ENCODE measurements at places on chromosomes 13 and 19.
A peak's percentile ranks its signal among the peaks of the same experiment; 100 is the strongest.

DNA sequence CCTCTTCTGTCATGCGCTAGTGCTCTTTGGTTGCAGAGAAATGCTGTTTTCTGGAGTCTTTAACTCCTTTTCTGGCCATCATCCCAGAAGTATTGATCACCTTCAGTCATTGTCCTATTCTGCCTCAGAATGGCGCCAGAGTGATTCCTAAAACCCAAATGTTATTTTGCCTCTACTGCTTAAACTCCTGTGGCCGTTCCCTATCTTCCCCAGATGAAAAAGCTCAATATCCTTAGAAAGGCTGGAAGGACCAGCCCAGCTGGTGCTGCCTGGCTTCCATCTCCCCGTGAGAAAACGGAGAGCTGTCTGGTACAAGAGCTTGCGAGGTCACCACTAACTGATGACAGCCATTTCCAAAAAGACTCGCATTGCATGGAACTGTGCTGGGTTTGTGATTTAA lies 179.1 kb downstream of the RBM26 start:
- no peak for DNase-seq

GRCh38 chr13:106197496-106197895 lies 338.0 kb downstream of the EFNB2 start:
- DNase-seq: no peak

DNA sequence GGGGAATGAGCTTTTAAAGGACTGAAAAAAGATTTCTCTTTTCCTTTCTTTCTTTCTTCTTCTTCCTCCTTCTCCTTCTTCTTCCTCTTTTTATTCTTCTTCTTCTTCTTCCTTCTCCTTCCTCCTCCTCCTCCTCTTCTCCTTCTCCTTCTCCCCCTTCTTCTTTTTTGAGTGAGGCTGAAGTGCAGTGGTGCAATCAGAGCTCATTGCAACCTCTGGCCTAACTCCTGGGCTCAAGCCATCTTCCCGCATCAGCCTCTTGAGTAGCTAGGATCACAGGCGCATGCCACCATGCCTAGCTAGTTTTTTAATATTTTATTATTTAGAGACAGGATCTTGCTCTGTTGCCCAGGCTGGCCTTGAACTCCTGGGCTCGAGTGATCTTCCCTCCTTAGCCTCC lies 120.9 kb upstream of the KL start:
- no peak for DNase-seq

DNA sequence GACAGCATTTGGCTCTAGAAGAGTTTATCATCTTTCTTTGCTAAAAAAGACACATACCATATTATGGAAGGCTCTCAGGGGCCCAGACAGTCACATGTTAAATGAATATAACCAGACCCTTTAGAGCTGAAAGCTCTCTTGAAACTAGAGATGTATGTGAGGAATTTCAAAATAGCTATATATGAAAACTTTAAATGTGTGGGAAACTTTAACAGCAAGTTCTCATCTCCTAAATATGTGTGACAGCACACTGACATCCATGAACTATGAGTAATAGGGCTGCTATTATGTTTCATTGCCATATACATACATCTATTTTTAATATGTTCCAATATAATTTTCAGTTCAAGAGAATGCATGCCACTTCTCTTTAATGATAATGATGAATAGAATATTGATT lies 509.5 kb downstream of the GPC6 start:
- DNase-seq: peak; percentile 88

DNA sequence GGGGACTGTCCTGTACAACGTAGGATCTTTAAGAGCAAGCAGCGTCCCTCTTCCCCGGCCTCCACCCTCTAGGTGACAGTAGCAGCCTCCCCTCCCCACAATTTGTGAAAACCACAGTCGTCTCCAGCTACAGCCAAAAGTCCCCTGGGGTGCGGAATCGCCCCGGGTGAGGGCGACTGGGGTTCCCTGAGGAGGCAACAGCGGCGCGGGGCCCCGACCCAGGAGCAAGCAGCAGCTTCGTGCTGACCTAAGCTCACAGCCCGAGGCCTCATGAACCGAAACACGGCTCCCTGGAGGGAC lies 322 bp downstream of the ZNF558 start:
- no peak for DNase-seq

- no peak for DNase-seq
Measured at GRCh38 chr13:78437781-78438180, 165.6 kb downstream of the POU4F1 start.

DNA sequence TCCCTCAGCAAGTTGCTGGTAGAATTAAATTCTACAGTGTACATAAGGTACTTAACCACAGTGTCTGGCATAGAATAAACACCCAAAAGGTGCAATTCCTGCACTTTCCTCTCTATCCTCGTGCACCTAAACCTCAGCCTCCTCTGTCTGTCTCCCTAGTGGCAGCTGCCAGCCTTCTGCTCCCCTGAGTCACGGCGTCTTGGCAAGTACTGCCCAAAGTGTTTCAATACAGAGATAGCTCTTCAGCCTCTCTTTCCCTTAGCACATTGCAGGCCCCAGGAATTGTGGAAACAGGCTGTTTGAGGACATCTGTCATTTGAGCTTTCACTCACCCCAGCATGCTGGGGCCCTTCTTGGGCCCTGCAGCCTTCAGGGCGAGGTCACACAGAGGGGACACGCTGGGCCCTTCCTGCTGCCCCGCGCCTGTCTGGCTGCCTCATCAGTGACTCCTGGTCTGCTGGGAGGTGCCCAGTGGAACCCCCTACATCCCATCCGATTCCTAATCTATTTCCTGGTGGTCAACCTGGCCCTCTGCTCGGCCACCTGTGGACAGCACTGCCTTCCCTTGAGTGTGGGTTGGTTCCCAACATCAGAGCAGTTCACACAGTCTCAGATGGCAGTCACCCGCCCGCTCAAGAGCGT lies 19.3 kb downstream of the COL4A2 start:
- peak; percentile 40 for DNase-seq

DNA sequence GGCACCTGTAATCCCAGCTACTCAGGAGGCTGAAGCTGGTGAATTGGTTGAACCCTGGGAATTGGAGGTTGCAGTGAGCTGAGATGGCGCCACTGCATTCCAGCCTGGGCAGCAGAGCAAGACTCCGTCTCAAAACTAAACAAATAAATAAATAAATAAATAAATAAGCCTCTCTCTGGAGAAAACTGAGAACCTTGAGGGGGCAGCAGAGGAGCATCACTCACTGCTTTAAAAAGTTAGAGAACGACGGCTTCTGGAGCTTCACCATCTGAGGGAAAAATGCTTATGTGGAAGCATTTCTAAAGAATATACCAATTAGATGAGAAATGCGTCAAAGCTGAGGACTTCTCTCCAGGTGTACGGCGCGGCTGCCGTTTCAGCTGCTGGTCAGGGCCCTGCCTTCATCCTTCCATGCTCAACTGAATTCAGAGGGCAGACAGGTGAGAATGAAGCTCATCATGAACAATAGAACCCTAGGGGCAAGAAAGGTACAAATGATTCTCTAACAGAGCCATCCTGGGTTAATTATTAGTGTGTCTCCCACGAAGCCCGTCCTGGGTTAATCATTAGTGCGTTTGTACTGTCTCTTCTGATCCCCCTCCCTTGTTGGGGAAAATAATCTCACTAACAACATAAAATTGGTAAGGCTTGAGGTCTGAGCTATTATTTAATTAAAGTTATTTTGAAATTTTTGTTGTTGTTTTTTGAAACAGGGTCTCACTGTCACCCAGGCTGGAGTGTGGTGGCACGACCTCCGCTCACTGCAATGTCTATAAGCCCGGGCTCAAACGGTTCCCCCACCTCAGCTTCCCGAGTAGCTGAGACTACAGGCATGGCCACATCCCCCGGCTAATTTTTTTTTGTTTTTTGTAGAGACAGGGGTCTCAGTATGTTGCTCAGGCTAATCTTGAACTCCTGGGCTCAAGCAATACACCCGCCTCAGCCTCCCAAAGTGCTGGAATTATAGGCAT lies 80.1 kb downstream of the IPO5 start:
- DNase-seq: peak; percentile 80

DNA sequence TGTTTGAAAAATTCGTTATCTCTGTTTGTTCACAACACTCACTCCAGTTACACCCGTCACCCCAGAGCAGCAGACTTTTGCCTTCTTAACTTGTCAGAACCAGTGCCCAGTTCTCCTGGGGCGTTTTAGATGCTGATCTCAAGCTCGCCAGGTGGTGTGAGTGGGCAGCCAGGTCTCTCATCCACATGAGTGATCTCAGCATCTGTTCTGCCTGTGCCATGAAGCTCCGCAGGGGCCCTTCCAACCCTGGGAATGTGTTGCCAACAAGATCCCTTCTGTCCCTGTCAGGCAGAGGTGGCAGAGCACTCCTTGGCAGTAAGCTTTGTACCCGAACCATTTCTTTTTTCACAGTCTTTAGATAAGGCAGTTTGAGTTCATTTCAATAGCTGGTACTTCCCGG lies 896.5 kb downstream of the UQCRFS1 start:
- DNase-seq: no peak

GRCh38 chr13:50779443-50780200 lies 63.9 kb downstream of the DLEU7 start:
- DNase-seq: no peak

GRCh38 chr13:66974174-66974573 lies 256.0 kb downstream of the PCDH9 start:
- DNase-seq: no peak

DNA sequence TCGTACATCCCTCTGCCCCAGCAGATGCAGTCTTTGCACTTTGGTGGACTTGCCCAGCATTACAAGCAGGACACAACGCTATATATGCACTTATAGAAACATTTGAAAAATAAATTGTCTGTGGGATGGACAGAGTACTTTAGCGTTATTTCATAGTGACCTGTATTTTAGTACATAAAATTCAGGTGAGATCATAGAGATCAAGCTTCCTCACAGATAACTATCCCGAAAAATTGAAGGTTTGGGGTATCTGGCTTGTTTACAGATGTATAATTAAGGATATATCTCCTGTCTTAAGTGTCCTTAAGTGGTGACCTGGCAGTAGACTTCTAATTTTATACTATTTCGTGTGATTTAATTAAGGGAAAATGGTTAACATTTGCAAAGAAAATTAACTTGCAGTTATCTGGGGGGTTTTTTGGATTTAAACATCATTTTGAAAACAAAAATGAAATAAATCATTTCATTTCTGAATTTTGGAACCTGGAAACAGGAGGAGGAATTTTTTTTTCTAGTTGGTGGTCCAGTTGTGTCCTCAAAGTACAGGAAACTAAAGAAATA lies 977 bp upstream of the MAB21L1 start:
- no peak for DNase-seq

DNA sequence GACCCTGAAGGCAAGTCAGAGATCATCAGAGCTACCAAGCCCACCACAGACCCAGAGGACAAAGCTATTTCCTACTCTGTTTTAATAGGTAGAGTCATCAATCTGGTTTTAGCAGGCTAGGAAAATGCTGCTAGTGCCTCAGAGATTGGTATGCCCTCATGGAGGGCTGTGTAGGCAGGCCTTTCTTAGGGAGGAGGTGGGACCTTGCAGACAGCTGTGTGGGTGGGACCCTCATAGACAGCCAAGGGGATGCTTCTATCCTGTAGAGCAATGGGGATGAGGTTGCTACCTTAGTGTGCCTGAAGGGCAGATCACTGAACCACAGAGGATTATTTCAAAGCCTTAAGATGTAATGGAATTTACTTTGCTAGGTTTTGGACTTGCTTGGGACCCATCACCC lies 534.9 kb upstream of the KLF12 start:
- no peak for DNase-seq

DNA sequence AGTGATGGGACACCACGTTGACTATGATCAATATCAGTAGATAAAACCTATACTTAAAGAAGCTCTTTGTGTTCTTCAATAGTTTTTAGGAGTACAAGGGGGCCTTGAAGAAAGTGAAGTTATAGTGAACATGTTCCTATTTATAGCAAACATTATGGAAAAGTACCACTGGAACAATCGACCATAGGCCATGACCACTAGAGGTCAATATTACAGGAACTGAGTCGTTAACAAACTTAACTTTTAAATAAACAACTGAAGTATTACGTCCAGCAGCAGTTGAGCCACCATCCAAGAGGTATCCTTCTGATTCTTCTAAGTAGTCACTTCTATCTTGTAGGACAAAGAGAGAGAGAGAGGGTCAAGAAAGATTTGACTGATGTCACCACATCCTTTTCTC lies 391.0 kb upstream of the SLITRK5 start:
- no peak for DNase-seq

- no peak for DNase-seq
Measured at GRCh38 chr13:73090823-73091187, 32.0 kb downstream of the KLF5 start.

GRCh38 chr19:7119582-7119981 lies 50.1 kb downstream of the ZNF557 start:
- no peak for DNase-seq

All from fibroblast of skin of scalp (primary cell).